Stimulated activated CD4-positive, alpha-beta T cell treated with anti-CD3 and anti-CD28 coated beads, Interleukin-15, amount 100 ng/mL, for 48 hours (primary cell): ENCODE measurements at places on chromosomes 11 and 22.

DNA sequence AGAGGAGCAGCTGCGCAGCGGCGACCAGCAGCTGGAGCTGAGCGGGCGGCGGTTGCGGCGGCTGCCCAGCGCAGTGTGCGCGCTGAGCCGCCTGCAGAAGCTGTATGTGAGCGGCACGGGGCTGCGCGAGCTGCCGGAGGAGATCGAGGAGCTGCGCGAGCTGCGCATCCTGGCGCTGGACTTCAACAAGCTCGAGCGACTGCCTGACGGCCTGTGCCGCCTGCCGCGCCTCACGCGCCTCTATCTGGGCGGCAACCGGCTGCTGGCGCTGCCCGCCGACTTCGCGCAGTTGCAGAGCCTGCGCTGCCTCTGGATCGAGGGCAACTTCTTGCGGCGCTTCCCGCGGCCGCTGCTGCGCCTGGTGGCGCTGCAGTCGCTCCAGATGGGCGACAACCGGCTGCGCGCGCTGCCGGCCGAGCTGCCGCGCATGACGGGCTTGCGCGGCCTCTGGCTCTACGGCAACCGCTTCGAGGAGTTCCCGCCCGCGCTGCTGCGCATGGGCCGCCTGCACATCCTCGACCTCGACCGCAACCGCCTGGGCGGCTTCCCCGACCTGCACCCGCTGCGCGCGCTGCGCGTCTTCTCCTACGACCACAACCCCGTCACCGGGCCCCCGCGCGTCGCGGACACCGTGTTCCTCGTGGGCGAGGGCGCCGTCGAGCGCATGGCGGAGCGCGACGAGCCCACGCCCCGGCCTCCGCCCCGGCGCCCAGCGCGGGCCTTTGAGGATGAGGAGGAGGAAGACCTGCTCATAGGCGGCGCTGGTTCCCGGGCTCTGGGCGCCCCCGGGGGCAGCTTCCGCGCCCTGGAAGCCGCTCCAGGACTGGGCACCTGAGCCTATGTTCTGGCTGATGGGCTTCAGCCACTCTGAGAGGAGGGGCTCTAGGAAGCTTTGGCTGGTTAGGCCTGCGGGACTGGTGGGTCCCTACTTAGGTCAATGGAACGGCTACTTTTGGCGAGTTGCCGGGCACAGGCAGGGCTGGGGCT, 787 bp downstream of the LRRC10B start:
- DNase-seq: peak; percentile 67

- DNase-seq: no peak
These were observed 4.6 kb downstream of the ADM start for GRCh38 chr11:10309163-10310093.

GRCh38 chr11:30983776-30984441, 385.6 kb downstream of the DCDC1 start:
- DNase-seq: no peak

- no peak for DNase-seq
These were observed 400.0 kb downstream of the ETS1 start for GRCh38 chr11:128187377-128187776.

- no peak for DNase-seq
These were observed 5.9 kb upstream of the ALKBH3 start for GRCh38 chr11:43874738-43875137.

- no peak for DNase-seq
These were observed 129.2 kb downstream of the CTTN start for GRCh38 chr11:70527429-70528045.

GRCh38 chr22:49915610-49916009, 2.6 kb downstream of the ALG12 start:
- DNase-seq: no peak
